Kasumi-1 (cell line): ENCODE measurements at places on chromosomes 4 and X.
A peak's percentile ranks its signal among the peaks of the same experiment; 100 is the strongest.

DNA sequence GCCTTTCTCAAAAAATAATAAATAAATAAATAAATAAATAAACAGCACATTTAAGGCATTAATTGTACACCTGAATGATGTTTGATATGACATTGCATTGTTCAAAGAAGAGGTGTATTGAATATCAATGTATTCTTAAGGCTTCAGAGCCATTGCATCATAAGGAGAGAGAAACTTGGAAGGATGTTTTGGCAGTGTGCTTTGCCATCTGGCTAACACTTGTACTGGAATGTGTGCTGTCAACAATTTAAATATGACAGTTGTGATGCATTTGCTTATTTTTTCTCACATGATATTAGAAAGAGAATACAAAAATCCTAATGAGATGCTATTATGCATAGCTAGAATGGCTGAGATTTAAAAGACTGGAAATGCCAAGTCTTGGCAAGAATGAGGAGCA, 67.8 kb downstream of the FAM133A start:
- no peak for DNase-seq

DNA sequence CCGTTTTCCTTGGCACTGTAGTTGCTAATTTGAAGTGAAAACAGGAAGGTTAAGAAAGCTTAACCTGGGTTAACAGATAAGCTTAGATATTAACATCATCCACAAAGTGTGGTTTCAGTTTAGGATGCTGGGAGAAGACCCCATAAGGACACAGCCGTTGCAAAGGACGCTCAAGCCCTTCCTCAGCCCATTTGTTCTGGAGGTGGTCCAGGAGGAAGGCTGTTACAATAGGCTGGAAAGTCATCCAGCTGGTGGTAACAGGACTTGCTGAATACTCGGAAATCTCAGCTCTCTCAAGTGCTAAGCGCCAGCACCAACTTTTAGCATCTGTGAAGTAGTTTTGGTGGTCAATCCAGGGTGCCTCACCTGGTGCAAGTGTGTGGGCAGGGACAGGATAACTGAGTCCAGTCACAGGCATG, 14.2 kb downstream of the CHST7 start:
- DNase-seq, result no peak

DNA sequence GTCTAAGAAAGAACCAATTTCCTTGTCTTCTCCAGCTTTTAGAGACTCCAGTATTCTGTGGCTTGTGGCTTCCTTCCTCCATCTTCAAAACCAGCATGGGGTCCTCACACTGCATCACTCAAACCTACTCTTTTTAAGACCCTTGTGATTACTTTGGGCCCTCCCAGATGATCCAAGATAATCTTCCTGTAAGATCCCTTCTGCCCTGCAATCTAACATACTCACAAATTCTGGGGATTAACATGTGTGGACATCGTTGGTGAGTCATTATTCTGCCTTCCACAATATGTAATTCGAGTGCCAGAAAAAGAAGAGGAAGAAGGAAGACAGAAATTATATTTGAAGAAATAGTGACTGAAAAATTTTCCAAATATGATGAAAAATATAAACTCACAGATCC, 47.9 kb downstream of the BEND4 start:
- DNase-seq, result peak; percentile 58

GRCh38 chrX:79133904-79134303, 10.6 kb upstream of the GPR174 start:
- no peak for DNase-seq

- DNase-seq, result no peak
Observed at GRCh38 chr4:18056030-18056429, 34.5 kb upstream of the LCORL start.

DNA sequence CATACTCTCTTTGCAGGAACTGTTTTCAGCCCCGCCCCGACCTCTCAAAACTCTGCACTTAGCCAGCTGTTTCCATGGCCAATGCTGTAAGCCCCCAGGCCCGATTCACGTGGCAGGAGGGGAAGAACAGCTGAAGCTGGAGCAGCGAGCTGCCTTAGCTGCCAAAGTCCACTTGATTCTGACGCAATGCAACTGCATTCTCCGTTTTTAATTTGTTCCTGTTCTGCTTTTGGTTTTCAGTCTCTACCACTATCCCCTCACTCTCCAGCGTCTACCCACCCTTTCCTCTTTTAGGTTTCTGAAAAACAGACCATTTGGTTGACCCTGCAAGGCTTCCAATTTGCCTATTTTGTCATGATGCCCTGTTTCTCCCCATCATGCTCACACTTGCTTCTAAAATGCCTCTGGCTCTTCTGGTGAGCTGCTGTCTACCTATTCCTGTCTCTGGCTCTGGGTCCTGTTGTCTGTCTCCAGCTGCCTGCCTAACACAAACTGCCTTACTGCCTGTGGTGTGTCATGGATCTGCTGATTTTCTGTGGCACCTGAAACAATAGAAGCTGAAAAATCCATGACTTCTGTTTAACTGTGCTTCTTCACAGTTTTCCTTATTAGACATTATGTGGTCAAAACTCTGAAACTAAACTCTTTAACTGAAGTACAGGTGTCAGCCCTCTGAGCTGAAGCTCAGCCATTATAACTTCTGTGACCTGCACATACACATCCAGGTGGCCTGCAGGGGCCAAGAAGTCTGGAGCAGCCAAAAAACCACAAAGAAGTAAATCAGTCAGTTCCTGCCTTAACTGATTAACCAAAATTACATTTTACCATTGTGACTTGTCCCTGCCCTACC, 160.5 kb upstream of the AGTR2 start:
- peak; percentile 30 for DNase-seq

DNA sequence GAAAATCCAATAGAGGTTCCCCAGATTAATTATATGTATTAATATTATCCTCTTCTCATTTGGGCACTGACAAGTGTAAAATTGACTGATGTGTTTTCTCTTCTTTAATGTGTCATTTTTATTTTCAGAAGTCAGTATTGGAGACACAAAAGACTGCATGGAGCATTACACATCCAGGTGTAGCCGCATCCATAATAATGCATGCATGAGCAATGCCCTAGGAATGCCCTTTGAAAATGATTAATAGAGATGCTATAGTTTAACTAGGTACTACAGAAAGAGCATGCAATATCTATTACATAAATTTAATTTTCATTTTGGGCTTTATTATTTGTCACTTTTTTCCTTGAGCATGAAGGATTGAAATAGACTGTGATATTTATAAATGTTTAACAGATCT, 509.9 kb downstream of the SPOCK3 start:
- DNase-seq, result no peak

- DNase-seq, result no peak
Observed at GRCh38 chrX:73647632-73648322, 84.8 kb downstream of the CHIC1 start.

GRCh38 chr4:36917413-36917812, 327.1 kb upstream of the NWD2 start:
- no peak for DNase-seq

GRCh38 chr4:153067376-153067775, 131.3 kb downstream of the FHDC1 start:
- peak; percentile 10 for DNase-seq

DNA sequence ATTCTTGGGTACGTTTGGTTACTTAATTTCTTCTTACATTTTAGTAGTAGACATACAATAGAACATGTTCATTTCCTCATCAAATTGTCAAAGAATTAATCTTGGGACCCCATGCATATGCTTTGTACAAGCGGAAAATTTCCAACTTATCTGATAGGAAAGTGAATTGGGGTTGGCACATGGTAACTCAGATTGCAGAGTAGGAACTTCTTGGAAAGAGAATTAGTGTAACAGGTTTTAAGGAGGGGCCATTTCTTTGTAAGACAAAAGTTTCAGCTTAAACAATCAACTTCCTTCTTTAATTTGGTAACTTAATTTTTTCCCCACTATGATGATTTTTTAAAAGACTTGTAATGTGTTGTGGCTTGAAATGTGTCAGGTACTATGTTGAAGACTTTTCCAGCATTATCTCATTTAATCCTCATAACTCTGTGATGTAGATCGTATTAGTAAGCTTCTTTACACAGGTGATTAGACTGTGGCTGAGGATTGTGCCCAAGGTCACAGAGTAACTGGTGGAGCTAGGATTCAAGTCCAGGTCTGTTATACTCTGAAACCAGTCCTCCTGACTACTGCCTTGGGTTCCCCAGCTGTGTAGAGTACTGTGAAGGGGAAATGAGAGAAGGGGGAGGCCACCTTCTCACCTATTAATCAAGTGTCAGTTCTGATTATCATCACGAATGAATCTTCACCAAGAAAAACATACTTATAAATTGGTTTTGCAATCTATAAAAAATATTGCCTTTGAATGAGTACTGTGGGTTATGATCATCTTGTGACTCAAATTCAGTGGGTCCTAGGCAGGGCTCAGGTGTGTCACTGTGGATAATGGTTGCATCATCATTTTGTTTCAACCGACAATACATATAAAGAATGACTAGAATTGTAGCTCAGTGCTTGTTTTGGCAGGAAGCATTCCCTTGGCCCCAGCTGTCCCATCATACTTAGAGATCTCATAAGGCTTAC, 4.3 kb downstream of the GK start:
- DNase-seq, result no peak

DNA sequence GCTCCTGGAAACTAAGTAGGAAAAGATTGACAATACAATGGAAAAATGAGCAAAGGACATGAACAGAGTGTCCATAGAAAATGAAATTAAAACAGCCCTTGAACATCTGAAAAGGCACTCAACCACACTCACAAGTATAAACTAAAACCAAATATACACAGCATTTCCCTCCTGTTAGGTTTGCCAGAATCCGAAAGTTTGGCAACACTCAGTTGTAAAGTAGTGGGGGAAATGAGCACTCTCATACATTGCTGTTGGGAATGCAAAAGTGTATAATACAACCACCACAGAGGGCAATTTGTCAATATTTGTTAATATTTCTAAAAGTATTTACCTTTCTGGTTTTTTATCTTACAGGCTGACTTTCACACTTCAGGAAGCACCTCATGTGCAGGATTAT, 84.2 kb upstream of the TMEM164 start:
- no peak for DNase-seq

DNA sequence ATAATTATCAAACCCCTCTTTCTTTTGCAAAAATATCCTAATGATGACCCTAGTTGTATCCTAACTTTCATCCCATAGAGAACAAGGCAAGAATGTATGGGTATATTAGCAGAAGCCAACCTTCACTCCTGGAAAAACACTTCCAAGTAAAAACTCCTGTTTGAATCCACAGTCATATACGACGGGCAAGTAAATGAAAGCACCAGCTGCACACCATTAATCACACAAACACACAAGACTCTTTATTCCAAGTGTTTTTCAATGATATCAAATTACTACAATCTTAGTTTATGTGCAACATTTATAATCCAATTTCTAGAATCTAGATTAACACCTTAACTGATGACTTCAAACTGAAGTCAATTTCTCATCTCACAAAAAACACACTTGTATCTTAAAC, 22.9 kb downstream of the ACSL4 start:
- DNase-seq, result no peak

DNA sequence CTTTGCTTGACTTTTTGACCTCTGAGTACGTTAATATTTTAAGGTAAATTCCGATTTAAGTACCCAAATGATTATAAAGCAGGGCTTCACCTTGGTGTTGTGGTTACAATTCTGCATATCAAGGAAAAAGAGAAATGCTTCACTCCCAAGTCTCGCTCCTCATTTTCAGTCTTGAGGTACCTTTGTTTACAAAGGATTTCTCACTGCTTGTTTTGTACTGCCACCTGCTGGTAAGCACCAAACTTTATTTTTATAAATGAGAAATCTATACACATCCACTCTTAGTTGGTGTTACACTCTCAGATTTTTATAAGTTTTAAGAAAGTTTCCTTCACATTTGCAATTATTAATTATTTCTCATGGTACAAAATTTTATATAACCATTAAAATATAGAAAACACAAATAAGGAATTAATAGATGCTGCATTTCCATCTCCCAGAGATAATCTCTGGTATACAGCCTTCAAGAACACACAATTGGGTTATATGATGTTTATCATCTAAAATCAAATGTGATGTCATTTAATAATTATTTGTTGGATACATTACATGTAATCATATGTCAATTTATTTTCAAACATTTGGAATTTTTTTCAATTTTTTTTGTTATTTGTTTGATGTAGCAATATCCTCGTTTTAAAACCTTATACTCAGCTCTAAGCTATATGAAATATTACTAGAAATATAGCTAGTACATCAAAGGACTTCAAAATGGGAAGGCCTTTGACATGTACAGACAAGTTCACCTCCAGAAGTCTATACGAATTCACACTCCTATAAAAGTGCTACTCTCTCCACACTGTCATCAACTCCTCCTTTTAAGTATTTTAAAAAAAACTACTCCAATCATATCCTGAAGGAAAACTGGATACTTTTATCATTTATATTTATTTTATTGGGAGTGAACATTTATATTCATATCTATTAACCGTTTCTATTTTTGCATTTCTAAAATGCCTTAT, 179.9 kb downstream of the KCNIP4 start:
- peak; percentile 68 for DNase-seq

DNA sequence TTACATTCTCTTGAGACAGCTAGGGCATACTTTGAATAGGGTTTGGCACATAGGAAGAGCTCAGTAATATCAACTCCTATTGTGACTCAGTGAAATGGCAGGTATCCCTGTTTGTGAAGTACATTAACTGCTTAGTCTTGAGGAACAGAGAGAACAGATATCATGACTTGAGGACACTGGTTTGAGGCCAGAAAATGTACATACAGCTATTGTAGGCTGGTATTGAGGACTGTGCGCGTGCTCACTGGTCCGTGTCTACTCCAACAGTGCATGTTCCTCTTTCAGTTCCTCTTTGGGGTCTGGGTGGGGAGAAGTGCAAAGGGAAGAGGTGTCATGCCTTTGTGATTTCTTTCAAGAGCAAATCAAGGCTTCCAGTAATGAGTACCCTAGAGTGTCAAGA, 34.6 kb upstream of the TBC1D9 start:
- DNase-seq, result peak; percentile 75

GRCh38 chrX:1392376-1393068, 609 bp upstream of the SLC25A6 start:
- no peak for DNase-seq

DNA sequence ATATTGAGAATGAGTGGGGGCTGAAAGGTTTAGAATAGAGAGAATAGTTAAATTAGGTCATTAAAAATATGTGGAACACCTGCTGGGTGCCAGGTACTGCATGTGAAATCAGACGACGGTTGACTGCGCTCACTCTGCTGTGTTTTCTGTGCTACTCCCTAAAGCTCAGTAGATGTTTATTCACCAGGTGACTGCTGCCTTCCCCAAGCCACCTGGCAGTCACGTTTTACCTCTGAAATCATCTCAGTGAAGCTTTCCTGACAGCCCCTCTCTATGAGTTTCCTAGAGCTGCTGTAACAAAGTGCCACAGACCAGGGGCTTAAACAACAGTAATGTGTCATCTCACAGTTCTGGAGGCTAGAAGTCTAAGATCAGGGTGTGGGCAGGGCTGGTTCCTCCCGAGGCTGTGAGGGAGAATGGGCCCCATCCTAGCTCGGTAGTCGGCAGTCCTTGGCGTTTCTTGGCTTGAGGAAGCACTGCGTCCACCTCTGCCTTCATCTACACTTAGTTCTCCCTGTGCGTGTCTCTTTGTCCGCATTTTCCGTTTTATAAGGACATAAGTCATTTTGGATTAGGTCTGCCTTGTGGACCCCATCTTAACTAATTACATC, 25.3 kb downstream of the ADD1 start:
- no peak for DNase-seq
